ENCODE measurements at places on chromosomes 2 and 18.

DNA sequence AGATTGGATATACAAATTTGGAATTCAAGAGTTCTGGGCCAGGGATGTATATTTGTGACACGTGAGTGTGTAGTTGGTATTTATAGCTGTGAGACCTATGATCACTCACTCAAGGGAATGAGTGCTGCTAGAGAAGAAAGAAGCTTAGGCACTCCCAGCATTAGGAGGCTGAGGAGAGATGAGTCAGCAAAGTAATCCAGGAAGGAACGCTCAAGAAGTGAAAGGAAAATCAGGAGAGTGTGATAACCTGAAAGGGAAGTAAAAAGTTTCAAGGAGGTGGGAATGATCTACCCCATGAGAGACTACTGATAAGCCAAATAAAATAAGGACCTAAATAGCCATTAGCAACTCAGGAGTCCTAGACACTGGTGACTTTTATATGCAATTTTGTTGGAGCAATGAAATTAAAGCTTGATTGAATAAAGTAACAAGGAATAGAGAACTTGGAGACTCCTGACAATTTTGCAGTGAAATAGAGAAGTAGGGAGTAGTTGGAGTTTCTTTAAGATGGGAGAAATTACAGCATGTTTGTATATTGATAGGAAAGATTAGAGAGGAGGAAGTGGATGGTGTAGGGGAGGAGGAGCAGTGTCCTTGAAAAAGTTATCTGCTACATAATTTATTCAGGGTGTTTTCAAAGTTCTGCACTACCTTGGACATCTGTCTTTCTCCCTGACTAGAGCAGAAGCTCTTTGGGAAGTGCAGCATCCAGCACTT lies 89.9 kb downstream of the UBE2E3 start:
- no peak for DNase-seq

DNA sequence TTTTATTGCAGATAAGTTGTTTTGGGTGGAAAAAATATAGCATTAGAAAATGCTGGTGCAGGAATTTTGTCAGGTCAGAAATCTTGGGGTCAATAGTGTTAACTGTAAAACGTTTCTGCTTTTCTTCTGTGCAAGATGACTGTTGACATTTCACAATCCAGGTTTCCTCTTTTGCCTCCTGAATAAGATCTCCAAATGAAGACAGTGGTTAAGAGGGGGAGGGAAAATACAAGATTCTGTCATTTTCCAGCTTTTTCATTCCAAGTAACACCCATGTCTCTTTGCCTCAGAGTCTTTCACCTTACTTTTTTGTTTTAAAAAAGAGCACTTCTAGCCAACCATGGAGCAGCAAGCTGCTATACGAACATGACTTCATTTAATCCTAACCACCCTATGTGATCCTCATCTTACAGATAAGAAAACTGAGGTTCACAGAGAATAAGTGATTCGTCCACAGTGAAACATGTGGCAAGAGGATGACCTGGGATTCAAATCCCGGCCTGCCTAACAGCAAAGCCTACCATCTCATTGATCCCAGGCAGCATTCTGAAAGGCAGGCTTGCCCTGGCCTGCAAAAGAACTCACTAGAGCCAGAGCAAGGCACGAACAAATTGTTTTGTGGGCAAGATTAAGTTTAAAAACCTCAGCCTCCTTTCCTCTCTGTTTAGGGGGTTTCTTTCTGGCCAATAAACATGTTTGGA lies 3.0 kb downstream of the PLEK start:
- DNase-seq, result no peak

DNA sequence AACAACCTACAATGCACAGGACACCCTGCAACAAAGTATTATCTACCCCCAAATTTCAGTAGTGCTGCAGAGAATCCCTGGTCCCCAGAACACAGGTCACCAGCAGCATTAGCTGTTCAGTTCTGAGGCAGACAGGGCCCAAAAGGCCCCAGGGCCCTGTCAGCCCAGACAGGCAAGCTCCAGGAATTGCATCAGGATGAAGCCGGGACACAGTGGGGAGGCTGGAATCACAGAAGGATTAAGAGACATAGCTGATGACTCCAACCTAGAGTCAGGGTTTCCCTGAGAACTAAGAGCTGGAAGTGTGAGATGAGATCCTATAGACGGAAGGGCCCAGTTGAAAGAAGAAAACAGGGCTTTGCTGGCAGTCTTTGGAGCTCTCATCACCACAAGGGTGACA lies 148.1 kb downstream of the GALNT14 start:
- no peak for DNase-seq

- DNase-seq, result no peak
These were observed 24.4 kb upstream of the CHMP1B start for GRCh38 chr18:11826836-11827235.

GRCh38 chr18:23920054-23920453 lies 94.5 kb upstream of the TTC39C start:
- no peak for DNase-seq

GRCh38 chr2:42969231-42970150 lies 177.1 kb upstream of the HAAO start:
- no peak for DNase-seq

GRCh38 chr2:77768508-77768907 lies 246.3 kb upstream of the LRRTM4 start:
- DNase-seq, result no peak

- no peak for DNase-seq
These were observed 75.5 kb upstream of the SPTBN1 start for GRCh38 chr2:54380670-54381069.

- DNase-seq, result no peak
These were observed 19.5 kb downstream of the RALBP1 start for GRCh38 chr18:9494778-9495331.

DNA sequence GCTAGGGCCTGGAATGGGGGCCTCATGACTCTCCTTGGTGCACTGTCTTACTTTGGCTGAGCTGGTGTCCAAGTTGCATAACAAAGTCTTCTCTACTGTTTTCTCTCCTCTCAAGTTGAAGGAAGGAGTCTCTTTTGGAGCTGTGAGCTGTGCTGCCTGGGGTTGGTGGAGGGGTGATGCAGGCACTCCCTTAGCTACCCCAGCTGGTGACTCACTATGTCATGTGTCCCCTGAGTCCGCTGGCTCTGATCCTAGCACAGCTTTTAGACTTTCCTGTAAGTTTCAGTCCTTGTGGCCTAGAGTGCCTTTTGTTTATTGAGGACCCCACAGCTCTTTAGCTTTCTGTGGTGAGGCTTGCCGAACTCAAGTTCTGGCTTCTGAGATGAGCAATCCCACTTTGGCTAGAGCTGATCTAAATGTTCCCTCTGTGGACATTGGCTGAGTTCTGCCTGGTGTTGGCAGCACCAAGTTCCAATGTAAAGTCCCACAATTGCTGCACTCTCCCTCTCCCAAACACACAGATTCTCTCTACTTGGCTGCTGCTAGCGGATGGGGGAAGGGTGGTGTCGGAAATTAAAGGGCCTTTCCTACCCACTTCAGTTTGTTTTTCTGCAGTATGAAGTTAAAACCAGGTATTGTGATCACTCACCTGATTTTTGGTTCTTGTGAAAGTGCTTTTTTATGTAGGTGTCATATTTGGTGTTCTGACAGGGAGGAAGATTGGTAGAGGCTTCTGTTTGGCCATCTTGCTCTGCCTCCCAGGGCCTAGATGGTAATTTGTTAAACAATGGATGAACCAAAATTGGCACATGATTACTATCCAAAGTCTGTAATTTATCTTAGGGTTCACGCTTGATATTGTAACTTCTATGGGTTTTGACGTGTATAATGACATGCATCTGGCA lies 83.2 kb downstream of the COMMD1 start:
- no peak for DNase-seq

DNA sequence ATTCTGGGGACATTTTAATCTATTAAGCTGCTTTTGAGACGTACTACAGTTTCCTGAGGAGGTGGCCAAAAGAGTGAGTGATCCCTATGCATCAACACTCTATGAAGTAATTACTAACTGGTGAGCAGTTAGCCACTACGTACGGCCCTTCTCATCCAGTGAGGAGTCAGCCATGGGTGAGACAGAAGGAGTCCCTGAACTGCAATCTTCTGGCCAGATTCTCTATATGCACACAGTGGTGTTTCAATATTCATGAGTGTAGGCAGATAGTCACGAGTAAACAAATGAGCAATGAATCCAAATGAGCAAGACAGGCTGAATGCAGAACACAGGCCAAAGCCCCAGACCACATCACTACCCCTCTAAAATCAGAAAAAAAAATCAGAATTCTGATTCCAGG lies 29.8 kb upstream of the TMEM214 start:
- DNase-seq, result no peak

DNA sequence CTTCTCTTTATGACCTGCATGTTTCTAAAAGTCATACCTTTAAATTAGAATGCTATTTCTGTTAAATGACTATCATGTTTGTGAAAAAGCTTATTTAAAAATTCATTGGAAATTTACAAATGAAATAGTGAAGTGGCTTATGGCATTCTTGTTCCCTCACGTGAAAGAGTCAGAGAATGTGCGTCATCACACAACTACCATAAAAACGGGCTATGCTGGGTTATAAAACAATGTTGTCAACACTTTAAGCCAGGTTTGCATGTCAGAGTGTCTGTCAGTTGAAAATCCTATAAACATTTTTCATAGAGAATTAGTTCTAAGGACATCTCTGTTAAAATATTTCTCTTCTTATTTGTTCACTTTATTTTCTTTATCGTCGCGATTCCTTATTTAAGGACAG lies 42.5 kb upstream of the STK39 start:
- DNase-seq, result no peak

GRCh38 chr2:226984750-226985582 lies 149.1 kb downstream of the RHBDD1 start:
- DNase-seq, result no peak

DNA sequence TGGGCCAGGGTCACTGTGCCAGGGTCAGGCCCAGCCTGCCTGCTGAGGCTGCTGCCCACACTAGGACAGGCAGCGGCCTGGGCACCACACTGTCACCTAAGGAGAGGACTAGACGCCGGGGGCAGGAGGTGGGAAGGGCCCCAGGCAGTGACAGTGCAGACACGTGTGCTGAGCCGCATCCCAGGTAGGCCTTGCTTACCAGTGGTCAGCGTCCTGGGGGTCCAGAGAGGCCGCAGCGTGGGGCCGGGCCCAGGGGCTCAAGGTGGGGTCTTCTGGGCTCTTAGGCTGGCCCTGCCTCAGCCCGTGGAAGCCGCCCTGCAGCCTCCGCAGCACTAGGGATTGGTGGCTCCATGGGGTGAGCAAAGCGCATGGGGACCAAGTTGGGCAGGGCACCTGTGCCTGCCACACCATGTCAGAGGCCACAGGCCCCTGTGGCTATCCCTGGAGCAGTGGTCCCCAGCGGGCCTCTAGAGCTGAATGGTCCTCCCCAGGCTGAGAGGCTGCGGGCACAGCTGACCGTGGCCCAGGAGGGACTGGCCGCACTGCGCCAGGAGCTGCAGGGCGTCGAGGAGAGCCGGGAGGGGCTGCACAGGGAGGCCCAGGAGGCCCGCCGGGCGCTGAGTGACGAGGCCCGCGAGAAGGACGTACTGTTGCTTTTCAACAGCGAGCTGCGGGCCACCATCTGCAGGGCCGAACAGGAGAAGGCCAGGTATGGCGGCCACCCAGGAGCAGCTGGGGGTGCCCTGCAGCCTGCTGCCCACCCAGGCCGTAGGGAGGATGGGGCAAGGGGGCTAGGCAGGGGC lies 35.2 kb upstream of the SNED1 start:
- DNase-seq, result no peak
